ENCODE measurements at places on chromosomes 5 and 9.

DNA sequence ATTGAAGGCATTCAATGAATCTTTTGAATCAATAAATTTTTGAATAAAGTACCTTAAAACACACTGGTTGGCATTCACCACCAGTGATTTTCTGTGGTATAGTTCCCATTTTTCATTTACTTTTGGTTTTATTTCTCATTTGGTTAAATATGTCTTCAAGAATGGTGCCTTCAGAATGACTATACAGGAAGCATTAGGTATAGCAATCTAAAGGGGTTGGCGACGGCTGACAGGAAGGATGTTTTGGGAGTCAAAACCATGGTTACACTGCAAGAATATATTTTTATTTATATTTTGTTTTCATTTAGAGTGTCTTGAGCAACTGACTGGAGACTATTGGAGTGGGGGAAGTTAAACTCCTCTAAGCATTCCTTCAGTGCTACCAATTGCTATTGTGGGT lies 235.7 kb downstream of the HTR1A start:
- DNase-seq = no peak

DNA sequence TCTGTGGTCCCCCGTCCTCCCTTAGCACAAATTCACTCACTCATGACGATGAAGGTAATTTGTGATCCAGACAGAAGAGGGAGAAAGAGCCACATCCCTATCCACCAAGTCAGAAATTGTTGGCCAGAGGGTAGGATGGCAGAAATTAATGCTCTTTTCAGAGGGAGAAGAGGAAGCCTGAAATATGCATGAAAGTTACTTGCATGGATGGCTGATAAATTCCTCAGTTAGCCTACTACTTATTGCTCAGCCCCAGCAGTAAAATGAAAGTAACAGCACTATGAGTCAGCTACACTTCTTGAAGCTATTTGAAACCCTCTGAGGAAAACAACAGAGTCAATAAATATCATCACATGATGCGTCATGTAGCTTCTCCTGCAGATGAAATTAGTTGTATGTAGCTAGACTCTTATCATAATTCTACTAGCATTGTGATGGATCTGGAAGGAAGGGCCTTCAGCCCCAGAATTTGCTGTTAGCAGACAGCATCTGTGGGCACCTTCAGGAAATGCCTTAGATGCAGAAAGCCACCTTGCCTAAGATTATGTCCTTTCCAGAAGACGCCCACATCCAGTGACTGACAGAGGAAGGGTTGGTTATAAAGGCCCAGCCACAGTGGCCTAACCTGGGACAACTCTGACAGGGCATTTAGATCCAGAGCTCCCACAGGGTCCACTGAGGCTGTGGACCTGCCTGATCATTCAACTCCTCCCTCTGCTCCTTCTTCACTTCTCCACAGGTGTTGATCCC lies 81.2 kb upstream of the CCDC112 start:
- DNase-seq = no peak

DNA sequence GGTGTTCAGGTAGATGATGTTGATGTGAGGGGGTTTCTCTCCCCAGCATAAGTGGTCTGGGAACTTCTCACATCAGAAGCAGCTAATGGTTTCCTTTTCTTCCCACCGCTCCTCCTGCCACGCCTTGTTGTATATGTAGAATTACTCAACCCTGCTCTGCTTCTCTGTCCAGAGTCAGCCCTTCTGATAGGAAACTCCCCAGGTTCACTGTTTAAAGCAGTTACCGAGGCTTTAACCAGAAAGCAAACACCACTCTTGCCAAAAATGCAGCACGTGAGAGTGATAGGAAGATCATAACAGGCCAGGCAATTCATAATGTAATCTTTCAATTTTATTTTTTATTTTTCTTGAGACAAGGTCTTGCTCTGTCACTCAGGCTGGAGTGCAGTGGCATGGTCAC lies 10.5 kb upstream of the TMEM252 start:
- DNase-seq = no peak

DNA sequence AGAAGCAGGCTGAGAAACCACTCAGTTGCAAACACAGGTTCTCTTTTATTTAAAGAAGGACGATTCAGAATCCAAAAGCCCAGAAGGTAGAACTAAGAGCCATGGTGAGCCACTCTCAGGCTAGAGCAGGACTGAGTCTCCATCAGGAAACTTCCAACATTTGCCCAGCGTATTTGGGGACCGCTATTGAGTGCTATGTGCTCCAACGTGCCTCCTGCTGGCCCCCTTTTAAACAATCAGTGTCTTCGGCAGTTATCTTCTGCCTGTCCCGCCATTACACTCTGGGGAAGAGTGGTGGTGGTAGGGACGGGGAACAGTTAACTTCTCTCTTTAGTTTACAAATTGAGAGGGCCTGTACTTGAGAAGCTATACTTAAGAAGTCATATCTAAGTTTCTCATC lies 78.1 kb downstream of the DENND1A start:
- DNase-seq = no peak

GRCh38 chr9:137089232-137089947 lies 2.6 kb downstream of the MAN1B1 start:
- no peak for DNase-seq

GRCh38 chr9:1977026-1977425 lies 38.1 kb upstream of the SMARCA2 start:
- no peak for DNase-seq

DNA sequence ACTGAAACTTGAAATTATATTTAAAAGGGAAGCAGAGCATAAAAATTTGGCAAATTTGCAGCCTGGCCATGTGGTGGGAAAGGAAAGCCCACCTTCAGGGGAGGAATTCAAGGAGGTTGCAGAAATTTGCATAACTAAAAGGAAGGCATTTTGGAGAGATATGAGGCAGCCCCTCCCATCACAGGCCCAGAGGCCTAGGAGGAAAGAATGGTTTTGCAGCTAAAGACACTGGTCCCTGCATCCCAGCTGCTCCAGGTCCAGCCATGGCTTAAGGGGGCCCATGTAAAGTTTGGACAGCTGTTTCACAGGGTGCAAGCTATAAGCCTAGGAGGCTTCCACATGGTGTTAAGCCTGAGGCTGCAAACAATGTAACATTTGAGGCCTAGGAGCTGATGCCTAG lies 212.5 kb downstream of the NNT start:
- no peak for DNase-seq

- no peak for DNase-seq
Observed at GRCh38 chr5:149172709-149173505, 31.6 kb downstream of the ABLIM3 start.

DNA sequence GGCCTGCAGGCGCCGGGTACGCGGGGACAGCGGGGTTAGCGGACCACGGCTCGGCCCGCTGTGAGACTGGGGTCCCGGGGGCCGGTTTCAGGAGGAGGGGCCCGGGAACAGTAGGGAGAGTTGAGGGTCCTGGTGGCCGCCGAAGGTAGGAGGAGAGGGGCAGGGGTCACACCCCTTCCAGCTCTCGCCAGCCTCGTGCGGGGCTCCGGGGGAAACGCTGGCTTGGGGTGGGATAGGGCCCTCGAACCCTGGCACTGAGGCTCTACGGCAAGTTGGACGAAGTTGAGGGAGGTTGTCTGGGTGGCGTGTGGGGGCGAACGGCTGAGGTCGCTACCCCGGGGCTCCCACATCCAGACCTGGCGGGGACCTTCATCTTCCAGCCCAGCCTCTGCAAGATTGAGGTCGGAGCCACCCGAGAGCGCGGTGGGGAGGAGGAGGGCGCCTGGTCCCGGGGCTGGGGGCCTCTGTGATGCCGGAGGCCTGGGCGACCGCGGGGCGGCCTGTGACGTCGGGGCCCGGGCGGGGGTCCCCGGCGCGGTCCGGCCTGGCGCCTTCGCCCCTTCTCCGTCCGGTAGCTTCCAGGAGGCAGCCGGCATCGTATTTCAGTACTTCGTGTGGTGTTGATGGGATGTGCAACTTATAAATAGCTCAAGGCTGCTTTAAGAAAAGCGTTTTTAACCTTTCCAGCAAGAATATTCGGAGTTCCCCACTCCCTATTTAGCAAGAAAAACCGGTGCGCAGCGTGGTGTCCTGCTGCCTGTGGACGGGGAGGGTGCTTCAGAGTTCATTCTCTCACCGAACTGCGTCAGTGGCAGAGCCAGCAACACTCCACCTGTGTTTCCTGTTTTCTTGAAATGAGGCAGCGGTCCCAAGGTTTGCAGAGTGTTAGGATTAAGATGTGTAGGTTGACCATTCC lies 902 bp downstream of the HABP4 start:
- peak; percentile 3 for DNase-seq

- DNase-seq = no peak
Observed at GRCh38 chr5:177316005-177316404, 4.3 kb upstream of the MXD3 start.

GRCh38 chr9:85964949-85965348 lies 24.0 kb downstream of the NAA35 start:
- no peak for DNase-seq

DNA sequence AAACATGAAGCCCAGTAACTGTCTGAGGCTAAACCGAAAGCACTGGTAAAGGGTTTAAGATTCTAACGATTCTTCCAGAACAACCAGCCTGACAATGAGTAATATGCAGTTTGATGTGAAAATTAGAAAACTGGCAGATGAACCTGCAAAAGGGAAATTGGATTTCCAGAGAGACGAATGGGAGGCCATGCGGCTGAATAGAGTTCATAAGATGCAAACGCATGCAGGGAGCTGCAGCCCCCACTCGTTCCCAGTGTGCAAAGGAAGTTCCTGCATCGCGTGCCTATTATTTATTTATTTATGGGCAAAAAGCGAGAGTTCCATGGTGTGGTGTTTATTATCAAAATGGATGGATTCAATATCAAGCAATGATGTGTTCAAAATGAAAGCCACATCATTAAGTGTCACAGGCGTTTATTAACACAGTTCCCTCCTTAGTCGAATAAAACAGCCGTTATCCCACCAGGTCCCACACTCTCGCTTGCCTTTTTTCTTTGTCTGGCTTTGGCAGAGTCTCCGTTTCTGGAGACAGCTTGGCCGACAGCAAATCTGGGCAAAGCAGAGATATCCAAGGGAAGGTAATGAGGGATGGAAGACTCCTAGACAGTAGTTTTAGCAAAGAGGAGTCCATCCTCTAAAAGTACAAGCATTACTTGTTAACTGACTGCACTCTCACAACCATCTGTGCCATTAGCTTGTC lies 451.4 kb downstream of the KDM4C start:
- DNase-seq = no peak

DNA sequence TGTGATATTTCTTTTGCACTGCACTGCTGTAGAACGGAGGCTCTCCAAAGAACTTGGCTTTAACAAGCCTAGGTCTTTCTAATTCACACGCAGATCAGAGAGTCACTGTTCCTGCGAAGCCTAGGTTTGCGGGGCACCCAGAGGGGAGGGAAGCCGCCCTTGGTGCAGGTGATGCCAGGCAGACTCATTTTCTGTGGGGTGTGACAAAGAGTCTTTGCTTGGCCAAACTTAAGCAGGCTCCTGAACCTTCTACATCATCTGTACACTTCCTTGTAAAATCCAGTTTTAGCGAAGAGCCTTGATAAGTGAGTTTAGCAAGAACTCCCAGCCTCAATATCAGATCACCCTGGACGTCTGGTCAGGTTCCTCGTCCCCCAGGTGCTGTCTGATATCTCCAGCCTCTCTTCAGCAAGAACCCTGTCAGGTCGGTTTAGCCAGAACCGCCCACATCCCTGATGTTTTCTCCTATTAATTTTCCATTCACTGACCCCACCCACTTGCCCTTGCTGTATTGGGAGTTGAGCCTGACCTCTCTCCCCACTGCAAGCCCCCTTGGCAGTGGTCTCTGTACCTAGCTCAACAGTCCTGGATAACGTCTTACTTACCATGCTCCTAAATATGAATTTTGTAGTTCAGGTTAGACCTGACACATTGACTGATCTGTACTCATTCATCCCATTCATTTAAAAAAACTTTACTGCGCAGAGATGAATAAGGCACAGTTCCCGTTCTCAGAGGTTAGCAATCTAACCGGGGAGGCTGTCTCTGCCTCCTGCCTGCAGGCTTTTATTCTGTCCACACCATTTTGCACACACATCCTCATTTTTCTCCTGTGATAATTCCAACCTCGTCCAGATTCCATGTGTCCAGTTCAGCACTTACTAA lies 880 bp upstream of the UBAC1 start:
- no peak for DNase-seq

DNA sequence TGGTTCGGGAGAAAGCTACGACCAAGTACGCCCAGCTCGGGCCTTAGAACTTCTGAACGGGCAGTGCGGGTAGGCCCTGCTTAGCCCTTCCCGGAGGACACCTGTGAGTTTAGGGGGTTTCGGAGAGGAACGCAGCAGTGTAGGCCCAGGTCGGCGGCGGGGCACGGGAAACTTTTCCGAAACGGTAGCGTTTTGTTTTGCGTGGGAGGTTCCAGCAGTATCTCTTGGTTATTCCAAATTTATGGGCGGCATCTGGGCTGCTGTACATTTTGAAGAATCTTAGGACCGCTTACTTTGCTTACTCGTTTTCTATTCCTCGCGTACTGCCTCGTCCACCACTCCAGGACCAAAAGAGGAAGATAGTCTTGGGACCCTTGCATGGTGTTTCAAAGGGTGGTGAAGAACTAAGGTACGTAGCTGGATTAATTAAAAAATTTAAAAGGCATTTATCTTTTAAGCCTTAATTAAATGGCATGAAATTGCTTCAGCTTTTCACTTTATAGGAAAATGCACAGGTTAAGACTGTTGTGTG lies 492 bp downstream of the TENT2 start:
- no peak for DNase-seq

DNA sequence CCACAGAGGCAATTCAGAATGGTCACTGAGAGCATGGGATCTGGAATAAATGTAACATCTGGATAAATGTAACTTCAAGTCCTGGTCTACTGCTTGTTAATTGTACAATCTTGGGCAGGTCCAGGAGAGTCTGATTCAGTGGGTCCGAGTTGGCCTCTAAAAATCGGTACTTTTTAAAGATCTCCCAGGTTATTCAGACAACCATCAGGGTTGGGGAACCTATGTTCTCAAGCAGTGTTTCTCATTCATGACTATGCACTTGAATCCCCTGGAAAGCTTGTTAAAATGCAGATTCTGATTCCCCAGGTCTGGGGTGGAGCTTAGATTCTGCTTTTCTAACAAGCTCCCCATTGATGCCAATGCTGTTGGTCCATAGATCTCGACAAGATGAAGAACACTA lies 14.8 kb downstream of the ANXA1 start:
- no peak for DNase-seq

- DNase-seq = no peak
Observed at GRCh38 chr5:4991925-4992324, 148.2 kb upstream of the ADAMTS16 start.

- no peak for DNase-seq
Observed at GRCh38 chr5:170603109-170603508, 99.3 kb downstream of the KCNIP1 start.

- DNase-seq = no peak
Observed at GRCh38 chr5:123444016-123444415, 20.8 kb upstream of the CEP120 start.

GRCh38 chr5:169029661-169030274 lies 271.2 kb downstream of the SLIT3 start:
- no peak for DNase-seq

DNA sequence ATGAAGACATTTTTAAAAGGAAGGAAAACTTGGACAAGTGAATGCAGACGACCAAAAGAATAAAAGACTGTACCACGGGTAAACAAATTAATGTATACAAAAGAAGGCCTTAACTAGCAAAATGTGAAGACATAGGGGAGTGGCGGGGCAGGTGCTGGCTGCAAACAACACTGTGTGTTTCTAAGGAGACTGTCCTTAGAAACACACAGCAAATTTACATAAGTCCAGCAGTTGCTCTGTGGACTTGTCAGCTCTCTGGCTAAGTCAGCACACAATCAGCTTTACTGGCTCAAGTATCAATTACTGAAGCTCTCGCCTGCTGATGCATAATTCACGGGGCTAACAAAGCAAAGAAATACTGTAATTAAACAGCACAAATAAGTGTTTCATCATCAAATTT lies 24.8 kb downstream of the PTBP3 start:
- no peak for DNase-seq

GRCh38 chr9:130561056-130561455 lies 18.3 kb upstream of the FUBP3 start:
- DNase-seq = no peak

- DNase-seq = no peak
Observed at GRCh38 chr9:2465921-2466460, 155.6 kb upstream of the VLDLR start.

Data from stimulated activated CD8-positive, alpha-beta memory T cell treated with anti-CD3 and anti-CD28 coated beads, Interleukin-2, amount 100 ng/mL, for 1 hour (primary cell).